ENCODE measurements at places on chromosomes 2 and 18.

- no peak for DNase-seq
Observed at GRCh38 chr18:53004798-53005197, 664.8 kb downstream of the DCC start.

DNA sequence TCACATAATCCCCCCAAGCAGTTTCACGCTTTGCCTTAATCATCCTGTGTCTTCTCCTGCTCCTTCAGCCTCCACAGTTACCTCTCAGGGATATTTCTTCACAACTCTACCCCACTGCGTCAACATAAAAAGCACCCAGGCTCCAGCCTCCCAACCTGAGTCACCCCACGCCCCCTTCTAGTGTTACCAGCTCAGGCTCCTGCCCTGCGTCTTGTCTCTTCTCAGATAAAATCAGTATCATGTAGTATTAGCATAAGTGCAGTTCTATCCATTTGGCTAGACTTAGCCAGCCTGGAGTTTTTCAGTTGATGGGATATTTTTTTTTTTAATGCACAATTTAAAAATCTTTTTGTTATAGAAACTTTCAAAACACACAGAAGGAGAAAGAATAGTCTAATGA lies 9.6 kb upstream of the PELI1 start:
- no peak for DNase-seq

GRCh38 chr2:174035981-174036742 lies 71.0 kb upstream of the SP3 start:
- DNase-seq: no peak

- DNase-seq: no peak
Observed at GRCh38 chr2:191666732-191667131, 11.2 kb upstream of the NABP1 start.

- DNase-seq: no peak
Observed at GRCh38 chr18:26864658-26865057, 849 bp downstream of the AQP4 start.

DNA sequence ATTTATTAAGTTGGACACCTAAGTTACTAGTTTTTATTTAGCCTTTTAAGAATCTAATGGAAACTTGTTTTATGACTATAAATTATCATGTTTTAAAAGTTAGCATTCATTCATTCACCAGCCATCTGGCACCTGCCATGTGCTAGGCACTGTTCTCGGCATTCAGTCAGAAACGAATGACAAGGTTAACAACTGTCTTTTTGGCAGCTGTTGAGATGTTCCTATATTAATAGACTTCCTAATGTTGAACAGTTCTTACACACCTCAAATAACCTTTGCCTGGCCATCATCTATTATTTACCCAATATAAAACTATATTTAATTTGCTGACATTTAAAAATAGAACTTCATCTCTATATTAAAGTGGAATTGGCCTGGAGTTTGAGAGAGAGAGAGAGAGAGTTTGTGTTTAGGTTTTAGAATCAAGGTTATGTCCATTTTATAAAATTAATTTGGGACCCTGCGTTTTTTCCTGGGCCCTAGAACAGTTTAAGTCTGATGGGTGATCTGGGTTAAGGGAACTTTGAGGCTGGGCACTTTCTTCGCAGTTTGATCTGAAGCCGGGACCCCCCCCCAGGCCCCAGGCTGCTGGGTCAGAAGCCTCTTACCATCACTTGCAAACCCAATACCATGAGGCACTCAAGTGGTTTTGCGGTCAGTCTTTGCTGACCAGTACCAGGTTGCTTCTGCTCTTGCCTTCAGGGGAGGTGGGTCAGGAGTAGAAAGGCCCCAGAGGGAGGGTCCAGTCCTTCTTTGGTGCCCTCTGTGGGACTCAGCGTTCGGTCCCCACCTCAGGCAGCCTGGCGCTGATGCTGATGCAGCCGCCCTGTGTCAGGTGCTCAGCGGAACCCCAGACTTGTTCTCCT lies 48.3 kb upstream of the ASB1 start:
- no peak for DNase-seq

GRCh38 chr2:191311-192190 lies 72.3 kb downstream of the SH3YL1 start:
- DNase-seq: no peak

GRCh38 chr2:181484851-181485637 lies 27.9 kb downstream of the ITGA4 start:
- DNase-seq: no peak

DNA sequence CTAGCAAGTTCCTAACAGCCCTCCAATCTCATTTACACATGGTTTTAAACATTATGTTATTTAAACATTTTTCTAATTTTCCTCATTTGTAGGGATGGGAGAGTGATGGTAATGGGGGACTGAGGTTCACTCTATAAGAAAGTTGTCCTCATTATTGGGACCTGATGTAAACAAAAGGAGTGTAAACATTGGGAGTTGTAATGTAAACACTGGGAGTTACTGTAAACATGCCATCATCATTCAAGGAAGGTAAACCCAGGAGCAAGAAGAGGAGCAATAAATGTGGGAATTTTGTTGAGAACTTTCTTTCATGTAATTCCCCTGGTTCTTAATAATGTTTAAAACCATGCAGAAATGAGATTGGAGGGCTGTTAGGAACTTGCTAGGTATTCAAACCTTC lies 17.8 kb downstream of the RFTN2 start:
- no peak for DNase-seq

GRCh38 chr2:126879348-126880298 lies 19.1 kb upstream of the TEX51 start:
- no peak for DNase-seq

DNA sequence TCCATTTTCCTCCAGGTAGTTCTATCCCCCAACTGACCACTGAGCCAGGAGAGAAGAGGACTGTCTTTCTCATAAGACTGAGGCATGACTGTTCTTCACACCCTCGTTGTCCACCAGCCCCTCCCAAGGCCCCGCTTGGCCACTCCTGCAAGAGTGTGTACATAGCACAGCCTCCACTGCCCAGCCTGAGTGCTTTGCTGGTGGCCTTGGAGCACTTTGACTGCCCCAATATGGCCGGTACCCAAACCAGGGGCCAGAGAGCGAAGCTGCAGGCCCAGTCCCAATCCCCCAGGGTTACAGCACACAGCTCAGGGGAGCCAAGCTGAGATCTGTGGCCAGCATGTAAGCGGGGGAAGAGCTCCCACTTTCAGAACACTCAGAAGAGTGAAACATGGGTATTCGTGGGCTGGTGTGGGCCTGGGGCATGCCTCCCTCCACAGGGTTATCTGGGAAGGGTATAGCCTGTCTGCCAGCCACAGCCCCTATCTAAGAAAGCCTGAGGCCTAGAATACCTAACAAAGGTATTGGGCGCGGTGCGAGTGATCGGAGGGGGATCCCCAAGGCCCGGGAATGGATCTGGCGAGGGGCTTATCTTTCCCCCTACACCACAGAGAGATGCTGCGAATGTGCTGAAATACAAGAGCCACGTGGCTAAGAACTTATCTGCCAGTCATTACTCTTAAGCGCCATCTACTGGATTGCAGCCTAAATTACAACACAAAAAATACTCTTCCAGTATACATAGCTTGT lies 163.8 kb downstream of the WDPCP start:
- no peak for DNase-seq

- no peak for DNase-seq
Observed at GRCh38 chr2:28664120-28664842, 87.3 kb upstream of the PPP1CB start.

DNA sequence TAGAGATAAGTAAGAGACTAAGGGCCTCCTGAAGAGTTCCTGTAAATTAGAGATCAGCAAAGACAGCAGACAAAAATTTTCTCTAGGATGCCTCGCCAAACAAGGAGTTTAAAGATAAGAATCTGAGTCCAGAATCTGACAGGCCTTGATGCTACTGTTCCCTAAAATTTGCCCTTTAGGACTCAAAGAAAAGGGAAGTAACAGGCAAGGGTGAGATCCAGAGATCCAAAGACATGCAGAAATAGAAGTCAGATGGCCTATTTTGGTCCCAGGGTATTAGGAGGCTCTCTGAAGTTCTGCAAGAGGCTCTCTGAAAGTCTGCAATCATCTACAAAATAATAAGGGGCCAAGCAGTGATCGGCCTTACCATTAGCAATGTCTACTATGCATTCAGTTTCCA lies 33.0 kb downstream of the GALNT5 start:
- DNase-seq: no peak

- no peak for DNase-seq
Observed at GRCh38 chr18:26429535-26430226, 118.7 kb downstream of the KCTD1 start.

DNA sequence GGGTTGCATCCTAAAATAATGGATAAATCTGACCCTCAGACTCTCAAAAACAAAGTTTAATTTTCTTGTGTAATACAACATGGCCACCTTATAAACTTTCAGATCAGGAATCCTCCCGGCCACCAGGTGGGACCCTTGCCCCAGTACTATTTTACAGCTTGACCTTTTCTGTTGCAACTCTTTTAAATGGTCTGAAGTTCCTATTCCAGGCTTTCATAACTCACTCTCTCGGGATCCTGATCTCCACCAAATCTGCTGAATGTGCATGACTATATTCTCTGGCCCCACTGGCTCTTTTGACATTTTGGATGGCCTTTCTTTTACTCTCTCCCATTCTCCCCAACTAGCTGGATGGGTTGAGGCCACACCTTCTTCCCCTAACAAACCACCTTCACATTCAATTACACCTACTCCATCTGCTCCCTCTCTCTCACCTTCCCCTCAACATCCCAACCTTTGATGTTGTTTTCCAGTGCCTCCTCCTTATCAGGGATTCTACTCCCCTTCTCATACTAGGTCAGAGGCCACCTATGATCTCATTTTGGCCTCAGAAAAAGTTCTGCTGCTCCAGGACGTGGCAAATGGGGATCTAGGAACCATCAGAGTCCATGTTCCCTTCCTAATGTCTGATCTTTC lies 70.8 kb downstream of the SESTD1 start:
- DNase-seq: no peak

DNA sequence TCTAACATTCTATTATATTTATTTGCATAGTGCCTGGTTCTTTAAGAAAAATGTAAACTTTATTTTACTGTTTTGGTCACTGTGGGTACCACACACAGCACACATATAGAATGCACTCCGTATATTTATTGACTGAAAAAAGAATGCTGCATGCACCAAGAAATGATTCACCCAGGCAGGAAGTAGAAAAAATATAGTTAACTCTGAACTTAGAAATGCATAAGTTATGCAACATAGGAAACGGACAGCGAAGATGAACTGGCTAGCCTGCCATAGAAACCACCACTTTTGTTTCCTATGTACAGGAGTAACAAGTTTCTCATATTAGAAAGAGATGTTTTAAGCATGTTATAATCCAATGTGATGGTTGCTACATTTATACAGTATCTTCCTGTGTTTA lies 635.8 kb downstream of the DSC3 start:
- DNase-seq: no peak

DNA sequence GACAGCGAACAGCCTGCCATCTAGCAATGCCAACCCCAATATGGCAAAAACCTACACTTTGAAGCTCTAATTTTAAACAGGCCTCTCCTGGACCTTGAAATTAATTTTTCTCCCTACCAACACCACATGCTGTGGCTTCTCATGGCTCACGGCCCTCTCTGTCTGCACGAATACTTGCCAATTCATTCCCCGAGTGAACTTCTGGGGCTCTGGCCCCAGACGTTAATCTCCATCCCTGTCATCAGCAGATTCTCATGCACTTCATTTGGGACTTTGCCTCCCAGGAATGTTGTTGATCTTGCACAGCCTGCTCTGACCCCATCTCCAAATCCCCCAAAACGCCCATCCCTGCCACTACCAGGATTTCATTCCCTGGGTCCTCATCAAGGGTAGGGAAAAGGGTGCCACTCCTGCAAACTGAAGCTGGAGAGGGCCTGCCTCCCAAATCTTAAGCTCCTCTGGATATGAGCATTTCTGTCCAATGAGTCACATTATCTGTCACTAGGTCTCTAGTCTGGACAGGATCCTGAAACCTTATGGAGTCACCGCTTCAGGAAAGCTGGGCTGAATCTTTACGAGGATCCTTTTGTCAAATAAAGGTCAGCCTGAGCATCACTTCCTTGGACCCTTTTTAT lies 10.4 kb downstream of the FIGLA start:
- no peak for DNase-seq

DNA sequence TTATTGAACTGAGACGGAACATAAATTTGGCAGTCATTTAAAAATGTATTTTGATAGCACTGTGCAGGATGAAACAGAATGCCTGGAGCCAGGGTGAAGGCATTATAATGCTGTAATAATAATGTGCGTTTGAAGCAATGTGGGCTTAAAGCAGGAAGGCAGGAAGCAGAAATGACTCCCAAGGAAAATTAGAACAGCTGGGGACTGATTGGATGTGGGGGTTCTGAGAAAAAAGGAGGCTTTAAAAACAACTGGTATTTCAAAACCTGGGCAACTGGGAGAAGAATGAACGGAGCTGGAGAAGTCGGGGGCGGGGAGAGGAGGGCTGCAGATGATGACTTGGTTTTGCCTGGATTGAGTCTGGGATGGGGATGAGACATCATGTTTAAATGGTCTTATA lies 12.6 kb downstream of the FAM124B start:
- DNase-seq: no peak

DNA sequence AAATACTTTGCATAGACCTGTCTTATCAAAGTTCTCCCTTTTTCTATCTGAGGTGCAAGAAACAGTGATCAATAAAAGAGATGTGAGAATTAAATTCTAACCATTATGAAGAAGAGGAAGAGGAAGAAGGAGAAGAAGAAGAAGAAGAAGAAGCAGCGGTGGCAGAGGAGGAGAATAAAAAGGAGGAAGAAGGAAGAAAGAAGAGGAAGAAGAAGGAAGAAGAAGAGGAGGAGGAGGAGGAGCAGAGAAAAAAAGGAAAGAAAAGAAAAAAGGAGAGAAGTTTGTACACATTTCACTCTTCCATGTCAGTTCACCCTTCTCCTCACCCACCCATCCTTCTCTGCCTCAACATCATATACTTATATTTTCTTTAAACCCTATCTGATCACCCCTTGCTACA lies 68.4 kb downstream of the METTL4 start:
- no peak for DNase-seq

- no peak for DNase-seq
Observed at GRCh38 chr2:164664070-164664469, 42.8 kb upstream of the GRB14 start.

DNA sequence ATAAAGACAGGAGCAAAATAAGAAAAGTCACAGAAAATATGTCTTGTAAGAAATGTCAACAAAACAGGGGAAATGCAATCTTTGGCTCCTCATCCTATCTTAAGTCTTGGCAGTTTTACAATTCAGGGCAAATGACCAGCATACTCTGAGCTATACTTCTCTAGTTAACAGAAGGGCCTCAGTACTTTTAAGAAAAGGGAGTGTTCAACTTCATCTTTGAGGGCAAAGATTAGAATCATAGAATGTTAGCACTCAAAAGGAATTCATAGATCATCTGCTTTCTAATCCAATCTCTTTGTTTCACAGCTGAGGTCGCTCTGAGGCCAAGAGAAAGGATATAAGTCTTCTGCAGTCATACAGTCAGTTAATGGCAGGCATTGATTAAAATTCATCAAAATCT lies 174.0 kb upstream of the NT5C1B start:
- no peak for DNase-seq

All from stimulated activated CD8-positive, alpha-beta memory T cell treated with anti-CD3 and anti-CD28 coated beads, Interleukin-12 subunit alpha, Interleukin-12 subunit beta, amount 100 ng/mL, for 1 hour (primary cell).